ENCODE measurements at places on chromosomes 5 and 9.

DNA sequence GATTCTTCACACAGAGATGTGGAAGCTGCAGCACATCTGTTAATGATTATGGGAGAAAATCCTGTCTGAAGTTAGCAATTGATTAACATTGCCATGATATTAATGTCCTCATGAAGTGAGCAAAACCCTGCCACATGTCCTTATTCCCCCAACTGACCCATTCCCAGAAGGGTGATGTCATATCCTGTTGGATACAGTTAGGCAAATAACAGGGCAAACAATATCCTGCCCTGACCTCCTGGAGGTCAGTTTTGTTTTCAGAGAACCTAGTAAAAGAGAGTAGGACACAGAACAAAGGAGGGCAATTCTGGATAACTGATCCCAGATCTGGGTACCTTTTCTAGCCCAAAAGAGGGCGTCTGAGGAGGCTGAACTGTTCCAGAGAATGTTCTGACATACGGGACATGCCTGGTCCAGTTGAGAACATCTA is 11.0 kb downstream of the ABLIM3 start:
- DNase-seq, result peak; percentile 96

DNA sequence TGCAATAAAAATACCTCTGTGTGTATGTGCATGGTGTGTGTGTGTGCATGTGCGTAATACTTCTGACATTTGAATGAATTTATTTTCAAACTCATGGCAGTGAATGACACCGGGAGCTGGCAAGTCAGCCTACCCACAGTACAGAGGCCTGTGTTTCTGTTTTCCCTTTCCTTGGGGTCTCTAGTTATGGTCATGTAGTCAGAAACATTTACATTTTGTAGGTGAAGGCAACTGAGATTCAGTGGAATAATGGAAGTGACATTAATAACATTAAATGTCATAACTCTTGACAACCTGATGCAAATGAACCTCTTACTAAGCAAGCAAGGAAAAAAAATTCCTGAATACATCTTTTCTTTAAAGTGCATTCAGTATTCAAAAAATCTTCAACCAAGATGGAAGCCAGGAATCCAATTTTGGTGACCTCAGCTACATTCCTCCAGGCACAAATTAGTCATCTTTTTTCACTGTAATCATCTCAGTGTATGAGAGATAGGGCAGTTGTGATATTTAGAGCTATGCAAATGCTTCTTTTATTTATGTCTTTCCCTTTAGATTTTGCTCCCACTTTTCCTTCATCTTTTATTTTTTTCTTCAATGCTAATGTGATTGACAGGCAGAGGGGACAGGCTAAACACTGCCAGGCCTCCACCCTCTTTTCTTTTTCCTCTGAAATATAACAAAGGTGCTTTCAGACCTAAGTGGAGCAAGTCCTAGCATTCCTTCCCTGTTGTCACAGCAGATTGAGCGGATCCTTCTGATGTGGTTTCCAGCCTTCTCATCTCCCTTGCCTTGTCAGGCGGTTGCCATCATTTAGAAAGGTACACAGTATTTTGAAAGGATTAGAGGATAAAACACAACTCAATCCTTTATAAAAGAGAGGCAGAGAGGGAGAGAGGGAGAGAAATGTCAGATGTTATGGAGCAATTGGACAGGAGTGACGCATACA is 569.8 kb upstream of the ADAMTS16 start:
- no peak for DNase-seq

- no peak for DNase-seq
These were observed 287.2 kb downstream of the YTHDC2 start for GRCh38 chr5:113800686-113801085.

DNA sequence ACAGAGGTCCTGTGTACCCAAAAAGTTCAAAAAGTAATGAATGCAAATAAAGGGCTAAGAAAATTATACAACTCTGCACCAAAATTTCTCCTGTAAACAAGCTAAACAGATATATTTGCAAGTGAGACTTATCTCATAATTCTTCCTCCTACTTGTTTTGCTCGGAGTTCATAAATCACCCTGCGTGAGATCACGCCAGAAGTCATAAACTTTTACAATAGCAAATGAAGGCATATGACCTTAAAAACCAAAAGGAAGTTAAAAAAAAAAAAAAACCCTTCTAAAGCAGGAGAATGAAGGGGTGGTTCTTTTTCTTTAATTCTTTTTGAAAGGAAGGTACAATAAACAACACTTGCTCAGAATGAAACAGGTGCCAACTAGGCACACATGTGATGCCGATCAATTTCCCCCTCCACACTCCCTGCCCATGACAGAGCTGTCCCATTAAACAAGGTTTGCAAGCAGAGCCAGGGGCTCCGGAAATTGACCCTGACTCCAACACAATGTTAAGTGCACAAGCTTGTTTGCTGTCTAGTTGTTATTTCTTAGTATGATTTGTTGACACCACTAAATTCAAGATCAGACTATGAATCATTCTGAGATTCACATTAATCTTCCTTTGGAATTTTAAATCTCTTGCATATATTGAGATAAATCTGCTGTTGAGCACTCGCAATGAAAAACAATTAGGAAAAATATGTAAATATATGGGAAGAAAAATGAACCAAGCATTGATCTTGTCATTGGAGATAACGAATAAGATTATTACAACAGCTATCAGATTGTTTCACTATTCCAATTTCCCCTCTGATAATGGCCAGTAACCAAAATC is 46.3 kb downstream of the DROSHA start:
- DNase-seq, result no peak

DNA sequence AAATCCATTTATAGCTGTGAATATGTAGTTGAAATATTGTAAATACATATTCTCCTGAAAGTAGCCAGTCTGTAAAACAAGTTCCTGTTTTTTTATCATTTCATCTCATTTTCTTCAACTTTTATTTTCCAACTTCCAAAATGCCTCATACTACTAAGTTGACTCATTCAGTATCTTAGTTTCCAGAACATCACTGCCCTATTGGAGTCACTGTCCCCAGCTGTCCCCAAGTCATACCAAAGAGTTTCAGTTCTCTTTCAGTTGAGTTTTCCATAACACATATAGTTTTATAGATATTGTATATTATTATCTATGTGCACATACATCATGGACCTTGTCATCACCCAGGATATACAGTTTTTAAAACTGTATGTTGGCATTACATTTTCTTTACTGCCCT is 261.7 kb downstream of the CDH12 start:
- no peak for DNase-seq

DNA sequence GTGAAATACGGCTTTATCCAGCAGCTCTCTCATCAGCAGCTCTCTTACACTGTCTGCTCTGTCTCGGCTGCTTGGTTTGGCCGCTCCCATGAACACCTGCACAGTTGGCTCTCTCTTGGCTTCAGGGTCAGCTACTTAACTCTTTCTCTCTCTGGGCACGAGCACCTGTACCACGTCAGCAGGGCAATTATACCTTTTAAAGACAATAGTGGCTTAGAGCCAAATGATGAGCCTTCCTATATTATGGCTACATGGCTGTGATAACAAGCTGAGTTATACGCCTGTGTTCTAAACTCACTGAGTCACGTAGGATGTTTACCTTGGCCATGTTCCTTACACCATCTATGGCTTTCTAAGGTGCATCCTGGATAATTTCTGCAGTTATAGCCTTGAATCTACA is 69.2 kb upstream of the CTNND2 start:
- DNase-seq, result no peak

DNA sequence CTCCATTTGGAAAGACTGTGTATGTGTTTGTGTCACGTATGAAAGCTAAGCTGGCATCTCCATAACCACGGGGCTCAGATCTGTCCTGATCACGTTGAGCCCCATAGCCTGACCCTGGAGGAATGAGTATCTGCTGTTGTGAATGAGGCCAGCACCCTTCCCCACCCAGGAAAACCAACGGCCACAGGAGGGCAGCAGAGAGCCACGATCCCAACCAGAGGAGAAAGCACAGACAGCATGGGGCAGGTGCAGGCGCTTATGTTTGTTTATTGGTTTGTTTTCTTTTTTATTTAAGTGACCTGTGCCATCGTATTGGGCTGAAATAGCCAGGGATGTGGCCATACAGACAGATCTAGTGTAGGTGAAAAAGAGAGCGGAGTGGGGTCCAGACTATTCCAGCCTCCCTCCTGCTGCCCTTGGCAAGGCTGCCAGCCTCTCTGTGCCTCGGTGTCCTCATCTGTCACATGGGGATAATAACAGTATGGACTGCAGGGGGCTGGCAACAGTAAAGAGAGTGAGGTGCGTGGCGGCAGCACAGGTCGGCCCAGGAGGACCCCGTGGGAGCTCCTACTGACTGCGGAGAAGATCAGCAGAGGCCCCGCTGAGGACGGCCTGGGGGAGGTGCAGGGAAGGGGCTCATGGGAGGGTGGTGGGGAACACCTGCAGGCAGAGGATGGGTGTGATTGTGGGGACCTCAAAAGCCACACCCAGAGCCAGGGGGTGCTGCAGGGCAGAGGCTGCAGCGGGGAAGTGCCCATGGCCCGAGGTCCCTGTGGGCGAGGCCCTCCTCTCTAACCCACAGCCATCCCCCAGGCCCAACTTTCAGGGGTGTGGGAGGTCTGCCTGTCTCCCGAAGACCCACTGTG is 12.1 kb downstream of the OR2V2 start:
- peak; percentile 58 for DNase-seq

DNA sequence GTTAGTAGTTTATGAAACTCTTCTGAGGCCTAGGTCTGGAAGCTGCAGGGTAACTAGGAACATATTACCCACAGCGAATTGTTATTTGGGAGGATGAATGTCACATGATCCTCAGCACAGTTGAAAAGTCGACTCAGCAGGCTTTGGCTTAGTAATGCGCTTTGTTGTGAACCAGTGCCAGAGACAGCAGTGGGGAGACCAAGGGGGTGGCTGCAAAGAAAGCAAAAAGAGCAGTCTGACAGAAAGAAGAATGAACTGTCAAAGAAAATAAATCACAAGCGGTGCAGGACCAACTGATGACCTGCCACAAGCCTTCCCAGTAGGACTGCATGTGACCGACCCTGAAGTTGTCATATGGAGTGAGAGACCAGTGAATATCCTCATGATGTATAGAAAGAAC is 170.0 kb downstream of the CCDC171 start:
- DNase-seq, result no peak

DNA sequence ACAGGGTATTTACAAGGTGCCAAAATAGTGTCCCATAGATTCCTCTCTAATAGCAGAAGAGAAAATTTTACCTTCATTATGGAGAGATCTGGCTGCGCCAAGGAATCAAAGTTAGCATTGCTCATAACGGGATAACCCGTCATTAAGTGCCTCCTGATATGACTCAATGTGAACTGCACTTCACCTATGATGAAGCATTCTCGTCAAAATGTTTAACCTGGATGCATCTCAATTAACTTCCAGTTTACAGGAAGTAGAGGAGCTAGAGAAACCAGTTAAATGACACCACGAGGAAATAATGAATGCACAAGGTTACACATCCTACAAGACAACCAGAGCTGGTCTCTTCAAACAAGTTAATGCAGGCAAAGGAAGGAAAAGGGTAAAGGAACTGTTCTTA is 17.2 kb downstream of the FBXW11 start:
- DNase-seq, result peak; percentile 75

Measured in renal cortical epithelial cell (primary cell).